NCI-H1694 (cell line): ENCODE measurements at places on chromosomes 1 and 21.
A peak's percentile ranks its signal among the peaks of the same experiment; 100 is the strongest.

GRCh38 chr1:68057564-68057963 is 7.1 kb upstream of the DIRAS3 start:
- no peak for DNase-seq

DNA sequence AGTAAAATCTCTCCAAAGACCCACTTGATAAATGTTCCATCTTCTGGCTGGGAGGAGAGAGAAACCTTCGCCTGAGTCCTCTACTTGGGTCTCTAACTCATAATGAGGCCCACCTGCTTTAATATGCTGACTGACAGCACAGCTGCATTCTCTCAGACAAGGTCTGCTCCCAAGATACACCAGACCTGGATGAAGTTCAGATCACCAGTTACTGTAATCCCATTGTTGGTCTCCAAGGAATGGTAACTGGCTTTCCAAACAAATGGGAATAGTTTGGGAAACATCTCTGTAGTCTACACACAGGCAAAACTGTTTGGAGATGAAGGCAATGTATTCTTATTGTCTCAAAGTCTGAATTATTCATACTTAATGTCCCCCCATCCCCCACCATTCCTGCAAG is 27.9 kb upstream of the COL24A1 start:
- no peak for DNase-seq

- DNase-seq = no peak
Measured at GRCh38 chr21:32426066-32426465, 13.6 kb downstream of the EVA1C start.

DNA sequence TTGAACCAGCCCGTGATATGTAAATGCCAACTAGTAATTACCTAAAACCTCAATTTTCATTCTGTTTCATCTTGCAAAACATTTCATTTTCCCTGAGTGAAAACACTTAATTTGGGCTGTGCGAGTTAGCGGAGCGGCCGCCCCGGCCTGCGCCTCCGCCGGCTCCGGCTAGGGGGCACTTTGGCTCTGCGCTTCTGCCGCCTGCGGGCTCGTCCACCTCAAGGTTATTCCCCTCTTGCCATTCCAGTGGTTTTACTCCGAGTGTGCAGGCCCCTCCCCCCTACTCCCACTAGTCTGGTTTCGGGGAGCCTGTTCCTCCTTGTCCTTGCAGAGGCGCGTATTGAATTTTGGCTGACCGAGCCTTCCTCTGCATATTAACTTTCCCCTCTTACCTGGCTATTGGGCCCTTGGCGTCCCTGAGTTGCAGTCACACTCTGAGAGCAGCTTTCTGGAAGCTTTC is 55.6 kb downstream of the PEX14 start:
- DNase-seq = no peak

DNA sequence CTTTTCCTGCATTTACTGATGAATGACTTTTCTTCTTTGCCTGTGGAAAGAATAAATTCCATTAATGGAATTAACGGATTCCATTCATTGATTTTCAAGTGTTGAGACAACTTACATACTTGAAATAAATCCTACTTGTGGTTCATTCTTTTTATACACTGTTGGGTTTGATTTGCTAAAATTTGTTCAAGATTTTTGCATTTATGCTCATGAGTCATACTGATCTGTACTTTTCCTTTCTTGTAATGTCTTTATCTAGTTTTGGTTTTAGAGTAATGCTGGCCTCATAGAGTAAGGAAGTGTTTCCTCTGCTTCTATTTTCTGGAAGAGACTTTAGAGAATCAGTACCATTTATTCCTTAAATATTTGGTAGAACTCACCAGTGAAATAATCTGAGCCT is 14.4 kb downstream of the UROD start:
- no peak for DNase-seq

- DNase-seq = no peak
Measured at GRCh38 chr1:83515578-83516154, 483.3 kb downstream of the TTLL7 start.

DNA sequence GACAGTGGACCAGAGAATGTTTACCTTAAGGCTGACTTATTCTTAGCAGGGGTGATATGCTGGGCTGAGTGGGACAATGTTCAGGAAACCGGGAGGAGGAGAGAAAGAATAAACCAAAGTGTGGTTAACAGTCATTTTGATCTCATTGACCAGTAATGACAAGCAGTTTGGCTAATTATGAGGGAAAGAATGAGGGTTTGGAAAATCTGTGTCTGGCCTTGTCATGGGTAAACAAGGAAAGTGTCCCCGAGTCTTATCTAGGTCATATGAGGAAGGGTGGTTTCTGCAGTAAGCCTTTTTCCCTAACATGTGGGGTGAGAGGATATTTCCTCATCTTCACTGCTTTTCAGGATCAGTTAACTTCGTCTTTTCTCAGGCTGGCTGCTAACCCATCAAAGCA is 155.0 kb downstream of the TPR start:
- DNase-seq = no peak

- no peak for DNase-seq
Measured at GRCh38 chr1:179953974-179954492, 577 bp upstream of the CEP350 start.

DNA sequence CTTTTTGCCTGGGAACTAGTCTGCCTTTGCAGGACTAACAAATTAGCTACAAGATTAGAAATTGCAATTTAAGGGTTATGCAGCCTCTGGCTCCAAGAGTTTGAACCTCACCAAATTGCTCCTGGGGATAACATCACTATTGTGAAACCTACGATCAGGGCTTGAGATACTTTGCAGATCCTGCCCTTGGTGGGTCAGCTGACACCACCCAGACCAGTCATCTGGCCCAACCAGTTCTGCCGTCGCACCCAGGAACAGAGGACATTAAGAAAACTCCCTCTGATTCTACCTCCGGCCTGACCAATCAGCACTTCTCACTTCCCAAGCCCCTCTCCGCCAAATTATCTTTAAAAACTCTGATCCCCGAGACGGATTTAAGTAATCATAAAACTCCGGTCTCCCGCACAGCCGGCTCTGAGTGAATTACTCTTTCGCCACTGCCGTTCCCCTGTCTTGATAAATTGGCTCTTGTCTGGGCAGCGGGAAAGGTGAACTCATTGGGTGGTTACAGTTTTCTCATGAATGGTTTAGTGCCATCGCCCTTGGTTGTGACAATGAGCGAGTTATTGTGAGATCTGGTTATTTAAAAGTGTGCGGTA is 32.9 kb upstream of the B3GALT5 start:
- no peak for DNase-seq

DNA sequence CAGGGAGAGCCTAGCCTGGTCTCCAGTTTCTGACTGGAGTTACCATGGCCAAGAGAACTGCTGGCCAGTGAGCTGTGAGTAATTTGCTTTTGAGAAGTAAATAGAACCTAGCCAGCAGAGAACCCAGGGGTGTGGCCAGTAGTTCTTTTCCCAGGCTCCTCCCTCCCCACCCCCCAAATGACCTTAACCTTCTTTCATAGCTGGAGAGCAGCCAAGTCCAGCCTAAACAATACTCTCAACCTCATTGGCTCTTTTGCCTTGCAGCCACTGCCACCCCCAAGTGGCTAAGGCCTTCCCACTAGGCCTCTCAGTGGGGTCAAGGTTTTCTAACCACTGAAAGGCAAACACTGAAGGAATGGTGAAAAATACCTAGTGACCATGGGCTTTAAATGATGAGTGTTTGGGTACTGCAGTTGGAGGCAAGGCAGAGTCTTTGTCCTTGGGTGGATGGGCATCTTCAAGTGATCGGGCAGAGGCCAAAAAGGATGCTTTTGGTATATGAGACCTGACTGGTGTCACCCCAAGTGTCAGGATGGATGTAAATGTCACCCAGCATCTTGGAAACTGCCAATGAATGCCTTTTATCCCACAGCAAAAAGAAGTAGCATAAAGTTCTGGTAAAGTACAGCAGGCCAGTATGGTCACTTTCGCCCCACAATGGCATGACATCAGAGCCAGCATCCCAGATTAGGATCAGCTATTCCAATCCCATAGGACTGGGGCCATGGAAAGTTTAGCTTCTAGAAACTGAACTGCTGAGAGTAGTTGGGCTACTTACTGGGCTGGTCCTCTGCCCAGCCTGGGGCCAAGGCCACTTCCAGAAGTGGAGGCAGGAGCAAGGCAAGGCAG is 3.5 kb upstream of the PIGV start:
- DNase-seq = no peak

GRCh38 chr1:53574621-53575020 is 115.4 kb downstream of the DMRTB1 start:
- DNase-seq = no peak

- DNase-seq = no peak
Measured at GRCh38 chr1:1232208-1232795, at the start of gene B3GALT6. Gene B3GALT6 (plus strand): TSS chr1:1232237. CDS start chr1:1232279, 42 bp downstream.

DNA sequence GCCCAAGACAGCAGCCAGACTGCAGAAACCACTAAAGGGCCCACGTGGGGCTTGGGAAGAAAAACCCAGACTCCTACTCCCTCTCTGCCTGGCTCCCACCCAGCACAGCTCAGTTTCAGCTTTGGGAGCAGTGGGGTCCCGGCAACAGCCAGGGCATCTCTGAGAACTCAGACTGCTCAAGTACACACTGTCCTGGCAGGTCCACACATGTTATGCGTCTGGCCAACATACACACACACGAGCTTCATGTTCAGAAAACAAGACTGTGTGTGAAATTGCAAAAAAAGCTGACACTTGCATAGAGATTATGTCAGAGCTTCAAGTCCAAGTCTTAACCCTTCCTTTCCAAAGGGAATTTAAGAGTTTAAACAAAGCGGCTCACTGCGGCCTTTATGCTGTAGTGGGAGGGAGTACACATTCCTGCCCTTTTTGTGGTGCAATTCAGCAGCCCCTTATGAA is 136.6 kb upstream of the CD34 start:
- DNase-seq = no peak

DNA sequence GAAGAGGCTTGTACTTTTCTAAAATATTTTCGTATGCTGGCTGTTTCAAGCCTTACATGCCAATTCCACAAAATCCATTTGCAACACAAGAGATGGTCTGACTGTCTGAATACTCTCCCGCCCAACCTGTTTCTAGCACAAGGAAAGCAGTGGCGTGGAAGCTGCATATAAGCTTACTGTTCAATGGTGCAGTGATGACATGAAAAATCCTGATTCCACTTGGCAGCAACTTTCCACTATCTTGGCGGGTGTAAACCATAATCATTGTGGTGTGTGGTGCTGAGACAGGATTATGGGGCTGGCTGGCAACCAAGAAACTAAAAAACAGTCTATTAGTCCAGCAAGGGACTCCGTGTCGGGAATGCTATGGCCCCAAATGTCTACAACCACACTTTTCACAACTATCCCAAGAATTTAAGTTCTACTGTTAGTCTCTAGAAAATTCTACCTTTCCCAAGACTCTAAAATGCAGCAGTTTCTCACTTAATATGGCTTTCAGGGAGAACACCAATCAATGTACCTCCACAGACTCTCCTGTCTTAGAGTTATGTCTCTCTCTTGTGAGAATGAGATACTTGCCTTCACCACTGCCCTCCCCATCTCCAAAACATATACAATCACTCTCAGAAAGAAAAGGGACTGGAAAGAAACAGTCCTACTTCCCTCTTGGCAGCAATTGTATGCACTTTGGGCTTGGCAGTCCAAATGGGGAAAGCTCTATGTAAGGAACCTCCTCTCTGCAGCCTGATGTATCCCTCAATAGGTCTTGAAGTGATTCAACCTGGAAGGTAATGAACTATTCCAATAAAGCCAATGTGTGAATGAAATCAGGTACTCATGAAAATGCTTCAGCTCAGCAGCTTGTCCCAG is 9.5 kb downstream of the COLGALT2 start:
- no peak for DNase-seq

DNA sequence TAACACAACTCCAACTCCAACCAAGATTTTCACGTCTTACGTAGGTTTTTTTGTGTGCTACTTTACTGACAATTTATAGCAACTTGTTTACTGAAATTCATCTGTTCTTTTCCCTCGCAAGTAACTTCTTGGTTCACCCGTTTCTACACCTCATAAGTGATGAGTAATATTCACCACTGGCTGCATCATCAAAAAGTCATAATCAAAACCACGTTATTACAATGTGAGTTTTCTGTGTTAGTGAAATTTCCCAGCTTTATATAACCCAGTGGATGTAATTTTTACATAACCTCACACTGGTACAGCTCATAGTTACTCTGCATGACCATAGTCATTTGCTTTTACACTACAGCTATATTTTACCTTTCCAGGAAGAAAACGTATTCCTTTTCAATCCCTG is 401.1 kb upstream of the LYPLAL1 start:
- no peak for DNase-seq

DNA sequence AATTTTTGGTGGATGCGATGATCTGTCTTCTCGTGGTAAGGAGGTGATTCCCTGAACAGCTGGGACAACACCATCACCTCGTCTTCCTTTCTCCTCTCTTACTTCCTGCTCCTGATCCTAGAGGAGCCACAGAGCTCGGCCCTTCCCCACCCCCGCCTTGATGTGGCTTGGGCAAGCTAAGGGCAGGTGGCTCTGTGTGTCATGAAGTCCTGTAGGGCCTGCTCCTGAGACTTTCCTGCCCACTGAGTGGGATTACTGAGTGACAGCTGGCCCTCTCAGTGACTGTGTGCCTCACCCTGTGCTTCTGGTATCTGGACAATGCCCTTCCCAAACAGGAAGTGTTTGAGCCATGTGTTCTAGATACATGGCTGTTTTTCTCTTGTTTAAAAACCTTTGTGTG is 153.0 kb downstream of the KCNJ6 start:
- no peak for DNase-seq

- DNase-seq = no peak
Measured at GRCh38 chr1:55423376-55423775, 208.2 kb upstream of the USP24 start.

- DNase-seq = no peak
Measured at GRCh38 chr1:41739061-41739955, 179.4 kb downstream of the HIVEP3 start.

GRCh38 chr1:175338387-175339135 is 146.0 kb upstream of the KIAA0040 start:
- peak; percentile 17 for DNase-seq

DNA sequence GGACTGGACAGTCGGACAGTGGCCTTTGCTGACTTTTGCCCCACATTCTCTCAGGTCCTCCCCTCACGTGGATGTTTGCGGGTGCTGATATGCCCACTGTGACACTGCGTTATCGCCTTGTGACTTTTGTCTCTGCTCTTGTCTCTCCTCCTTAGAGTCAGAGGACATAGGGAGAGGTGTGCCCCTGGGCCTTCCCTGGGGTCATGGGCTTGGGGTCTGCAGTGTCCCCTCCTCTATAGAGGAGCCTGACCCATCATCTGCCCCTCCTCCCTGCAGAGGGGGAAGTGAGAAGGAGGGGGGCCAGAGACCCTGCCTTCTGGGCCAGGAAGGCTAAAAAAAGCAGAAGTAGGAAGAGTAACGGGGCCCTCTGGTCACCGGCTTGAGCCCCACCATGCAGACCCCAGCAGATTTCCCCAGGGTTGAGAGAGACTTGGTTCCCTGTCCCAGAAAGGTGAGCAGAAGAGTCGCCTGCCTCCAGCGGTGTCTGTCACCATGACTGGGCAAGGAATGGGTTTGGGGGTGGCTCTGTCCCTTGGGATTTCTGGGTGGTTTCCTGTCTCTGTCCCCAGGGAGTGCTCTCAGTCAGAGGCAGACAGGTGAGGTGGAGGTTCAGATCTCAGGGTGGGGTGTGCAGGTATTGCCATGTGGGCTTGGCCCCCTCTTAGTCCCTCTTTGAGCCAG is 13.3 kb downstream of the RPS6KA1 start:
- DNase-seq = no peak
